ENCODE measurements at places on chromosomes 12 and 14.

- DNase-seq = no peak
These were observed 124.1 kb upstream of the SFSWAP start for GRCh38 chr12:131586761-131587160.

DNA sequence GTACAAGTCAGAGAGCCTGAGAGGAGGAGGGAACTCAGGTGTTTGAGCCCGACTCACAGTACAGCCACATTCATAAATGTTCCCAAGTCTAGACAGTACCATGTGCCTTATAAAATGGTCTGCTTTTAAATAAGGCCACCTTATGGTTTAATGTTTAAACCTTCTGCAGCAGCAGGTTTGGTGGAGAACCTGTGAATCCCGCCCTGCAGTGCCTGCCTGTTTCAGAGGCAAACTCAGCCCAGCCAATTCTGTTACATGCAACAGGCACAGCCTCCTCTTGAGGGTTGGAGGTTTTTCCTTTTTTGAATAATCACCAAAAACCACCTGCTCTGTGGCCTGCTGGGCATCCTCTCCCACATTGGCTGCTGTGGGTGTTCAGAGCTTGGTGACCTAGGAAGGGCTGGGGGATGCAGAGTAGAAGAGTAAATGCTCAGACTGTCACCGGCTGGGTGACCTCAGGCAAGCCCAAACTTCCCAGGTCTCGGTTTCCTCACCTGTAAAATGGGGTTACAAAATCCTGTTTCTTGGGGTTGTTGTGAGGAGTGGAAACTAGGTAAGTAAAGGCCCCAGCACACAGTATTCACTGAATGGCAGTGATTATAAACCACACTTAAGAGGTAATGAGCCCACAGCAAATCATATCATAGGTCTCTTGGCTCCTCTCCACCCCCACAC is 28.0 kb downstream of the NUAK1 start:
- no peak for DNase-seq

- no peak for DNase-seq
These were observed 48.7 kb upstream of the CDKN3 start for GRCh38 chr14:54348001-54348611.

DNA sequence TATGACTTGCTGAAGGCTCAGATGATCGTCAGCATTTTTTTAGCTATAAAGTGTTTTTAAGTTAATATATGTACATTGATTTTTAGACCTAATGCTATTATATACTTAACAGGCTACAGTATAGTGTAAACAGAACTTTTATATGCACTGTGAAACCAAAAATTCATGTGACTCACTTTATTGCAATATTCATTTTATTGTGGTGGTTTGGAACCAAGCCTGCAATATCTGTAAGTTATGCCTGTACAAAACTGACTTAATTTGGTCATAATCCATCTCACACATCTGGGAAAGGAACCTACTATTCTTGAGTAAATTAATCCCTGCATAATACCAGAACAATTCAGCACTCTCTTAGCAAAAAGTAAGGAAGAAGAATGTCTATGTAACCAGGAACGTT is 390.7 kb downstream of the SYT1 start:
- DNase-seq = no peak

DNA sequence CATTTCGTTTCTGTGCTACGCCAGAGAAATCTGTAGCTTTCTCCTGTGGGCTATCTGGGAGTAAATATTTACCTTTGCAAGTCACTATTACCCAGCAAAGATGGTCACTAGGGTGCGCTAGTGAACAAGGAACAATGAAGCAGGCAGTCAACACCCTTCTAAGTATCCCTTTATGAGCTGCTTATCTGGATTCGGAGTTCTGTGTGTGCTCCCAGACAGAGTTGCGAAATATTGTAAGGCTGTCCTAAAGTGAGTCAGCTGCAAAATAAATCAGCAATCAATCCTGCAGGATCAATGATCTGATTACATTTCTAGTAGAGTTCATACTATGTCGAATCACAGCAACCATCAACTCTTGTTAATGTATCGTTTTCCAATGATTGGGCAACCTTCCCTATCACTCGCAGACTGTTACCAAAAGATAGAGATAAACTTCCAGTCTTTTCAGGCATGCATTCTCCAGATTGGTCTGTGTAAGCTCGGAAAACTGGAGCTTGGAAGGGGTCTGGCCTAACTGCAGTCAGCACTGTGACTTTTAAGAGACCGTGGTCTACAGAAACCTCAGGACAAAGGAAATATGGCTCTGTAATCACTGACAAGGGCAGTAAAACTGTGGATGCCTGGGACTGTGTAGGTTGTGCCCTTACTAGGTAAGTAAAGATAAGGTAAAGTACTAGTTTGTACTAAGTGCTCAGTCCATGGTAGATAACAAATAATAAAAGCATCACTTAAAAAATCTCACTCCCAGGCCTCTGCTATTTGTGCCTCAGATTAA is 133.5 kb downstream of the KCNK10 start:
- DNase-seq = peak; percentile 14

- no peak for DNase-seq
These were observed 151.3 kb downstream of the TTC7B start for GRCh38 chr14:90664911-90665310.

GRCh38 chr12:79373896-79374499 is 316.8 kb downstream of the PAWR start:
- no peak for DNase-seq

- no peak for DNase-seq
These were observed 20.3 kb upstream of the ADIPOR2 start for GRCh38 chr12:1670358-1671268.

DNA sequence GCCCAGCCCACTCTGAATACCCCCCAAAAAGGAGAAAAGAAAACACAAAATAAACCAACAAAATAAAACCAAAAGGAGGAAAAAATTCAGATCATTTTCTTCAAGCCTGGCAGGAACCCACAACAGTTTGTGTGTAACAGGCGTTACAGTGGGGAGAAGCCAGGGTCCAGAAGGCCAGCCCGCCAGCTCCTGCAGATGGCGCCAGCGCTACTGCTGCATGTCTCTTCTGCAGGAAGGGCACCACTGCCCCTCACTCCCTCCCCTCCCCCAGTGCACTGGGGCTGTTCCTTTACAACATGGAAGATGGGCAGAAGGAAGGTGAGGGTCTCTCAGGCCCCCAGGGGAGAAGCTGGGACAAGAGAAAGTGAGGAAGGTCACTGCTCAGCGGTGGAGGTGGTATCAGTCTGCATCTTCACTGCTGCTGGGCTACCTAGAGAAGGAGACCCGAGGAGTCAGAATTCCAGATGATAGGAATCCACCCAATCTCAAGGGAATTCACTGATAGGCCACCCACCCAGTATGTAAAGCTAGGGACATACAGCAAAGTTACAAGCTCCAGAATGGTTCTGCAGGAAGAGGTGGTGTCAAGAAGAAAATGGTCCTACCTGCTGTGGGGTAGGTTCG is 2.3 kb upstream of the NOP2 start:
- no peak for DNase-seq

GRCh38 chr14:72970058-72970630 is 43.9 kb downstream of the DCAF4 start:
- no peak for DNase-seq

DNA sequence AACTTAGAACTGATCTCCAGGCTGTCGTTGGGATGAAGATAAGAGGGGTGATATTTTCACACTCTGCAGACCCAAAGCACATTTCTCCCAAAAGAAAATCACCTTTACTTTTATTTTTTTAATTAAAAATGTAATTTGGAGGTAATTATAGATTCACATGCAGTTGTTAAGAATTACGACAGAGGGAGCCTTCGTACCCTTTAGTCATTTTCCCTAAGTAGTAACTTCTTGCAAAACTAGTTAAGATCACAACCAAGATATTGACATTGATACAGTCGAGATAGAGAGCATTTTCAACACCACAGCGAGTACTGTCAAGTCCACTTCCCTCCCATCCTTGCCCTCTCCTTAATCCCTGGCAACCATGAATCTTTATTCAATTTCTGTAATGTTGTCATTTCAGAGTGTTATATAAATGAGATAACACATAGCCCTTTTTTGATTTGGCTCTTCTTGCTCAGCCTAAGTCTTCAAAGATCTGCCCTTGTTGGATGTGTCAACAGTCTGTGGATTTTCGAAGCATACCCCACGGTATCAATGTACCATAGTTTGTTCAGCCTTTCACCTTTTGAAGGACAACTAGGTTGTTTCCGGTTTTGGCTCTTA is 39.6 kb downstream of the DNAH10 start:
- no peak for DNase-seq

- DNase-seq = no peak
These were observed 28.7 kb upstream of the CPNE8 start for GRCh38 chr12:38934078-38934584.

DNA sequence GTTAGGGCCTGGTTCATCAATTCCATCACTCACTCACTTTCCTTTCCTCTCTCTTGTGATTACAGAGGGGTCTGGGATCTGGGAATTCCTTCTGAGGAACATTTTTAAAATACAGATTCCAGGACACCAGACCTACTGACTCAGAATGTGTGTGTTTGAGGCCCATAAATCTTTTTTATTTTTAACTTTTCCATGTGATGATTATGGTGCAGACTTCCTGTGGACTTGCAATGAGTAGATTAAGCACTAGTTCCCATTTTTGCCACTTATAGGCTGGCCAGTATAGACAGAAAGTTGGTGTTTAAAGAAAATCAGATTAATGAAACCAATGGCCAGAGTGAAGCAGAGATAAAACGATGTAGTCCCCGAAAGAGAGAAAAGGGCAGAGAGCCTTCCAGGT is 28.1 kb downstream of the SLC41A2 start:
- DNase-seq = no peak

GRCh38 chr12:526089-526488 is 66.3 kb downstream of the B4GALNT3 start:
- DNase-seq = no peak

DNA sequence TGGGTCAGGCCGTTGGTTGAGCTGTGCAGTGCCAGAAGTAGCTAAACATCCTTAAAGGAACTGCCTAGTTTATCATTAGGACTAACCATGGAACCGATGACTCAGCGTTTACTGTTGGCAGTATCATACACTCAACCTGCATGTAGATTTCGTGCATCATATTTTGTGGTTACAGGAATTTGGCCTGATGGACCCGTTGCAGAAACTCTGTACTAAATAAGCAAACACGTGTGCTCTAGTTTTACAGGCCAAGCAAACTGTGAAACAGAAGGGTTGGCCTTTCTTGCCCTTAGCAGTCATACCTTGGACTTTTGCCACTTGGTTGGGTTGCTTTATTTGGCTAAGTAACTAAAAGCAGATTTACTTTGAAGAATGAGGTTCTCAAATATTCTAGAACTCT is 35.6 kb downstream of the DGLUCY start:
- DNase-seq = no peak

- DNase-seq = no peak
These were observed 26.0 kb upstream of the RXYLT1 start for GRCh38 chr12:63753743-63754142.

- no peak for DNase-seq
These were observed 287.5 kb downstream of the DUSP6 start for GRCh38 chr12:89064780-89065179.

DNA sequence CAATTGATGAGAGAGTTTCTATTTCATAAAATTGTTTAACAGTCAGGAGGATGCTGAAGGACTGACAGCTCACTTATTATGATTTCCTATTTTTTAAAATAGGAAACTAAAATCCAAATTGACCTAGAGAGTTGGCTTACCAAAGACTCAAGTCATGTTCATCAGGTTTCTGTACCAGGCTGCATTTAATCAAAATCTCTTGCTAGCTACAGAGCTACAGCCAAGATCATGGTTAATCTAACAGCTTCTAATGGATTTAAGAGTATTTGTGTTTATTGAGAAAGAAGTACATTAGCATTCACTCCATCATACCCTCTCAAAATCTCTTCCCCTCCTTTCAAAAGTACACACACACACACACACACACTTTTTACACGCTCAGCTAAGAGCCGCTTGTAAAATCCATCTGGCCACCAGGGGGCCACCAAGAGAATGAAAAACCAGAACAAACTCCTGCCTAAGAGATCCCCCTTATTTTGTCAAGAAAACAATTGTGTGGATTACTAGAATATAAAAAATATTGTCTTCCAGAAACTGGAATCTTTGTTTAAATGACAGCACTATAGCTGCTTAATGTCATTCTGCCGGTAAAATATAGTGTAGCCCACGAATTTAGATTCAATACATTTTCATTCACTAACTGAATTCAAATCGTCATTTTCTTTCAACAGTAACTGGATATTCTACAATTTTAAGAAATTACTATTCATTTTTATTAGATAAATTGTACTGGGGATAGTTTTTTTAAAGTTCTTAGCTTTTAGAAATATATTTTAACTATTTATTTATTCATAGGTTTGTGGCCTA is 334.0 kb downstream of the BTG1 start:
- DNase-seq = peak; percentile 81

- DNase-seq = no peak
These were observed 134.6 kb downstream of the BTG1 start for GRCh38 chr12:92010853-92011701.

- DNase-seq = no peak
These were observed 6.5 kb downstream of the CEBPE start for GRCh38 chr14:23112359-23113178.

DNA sequence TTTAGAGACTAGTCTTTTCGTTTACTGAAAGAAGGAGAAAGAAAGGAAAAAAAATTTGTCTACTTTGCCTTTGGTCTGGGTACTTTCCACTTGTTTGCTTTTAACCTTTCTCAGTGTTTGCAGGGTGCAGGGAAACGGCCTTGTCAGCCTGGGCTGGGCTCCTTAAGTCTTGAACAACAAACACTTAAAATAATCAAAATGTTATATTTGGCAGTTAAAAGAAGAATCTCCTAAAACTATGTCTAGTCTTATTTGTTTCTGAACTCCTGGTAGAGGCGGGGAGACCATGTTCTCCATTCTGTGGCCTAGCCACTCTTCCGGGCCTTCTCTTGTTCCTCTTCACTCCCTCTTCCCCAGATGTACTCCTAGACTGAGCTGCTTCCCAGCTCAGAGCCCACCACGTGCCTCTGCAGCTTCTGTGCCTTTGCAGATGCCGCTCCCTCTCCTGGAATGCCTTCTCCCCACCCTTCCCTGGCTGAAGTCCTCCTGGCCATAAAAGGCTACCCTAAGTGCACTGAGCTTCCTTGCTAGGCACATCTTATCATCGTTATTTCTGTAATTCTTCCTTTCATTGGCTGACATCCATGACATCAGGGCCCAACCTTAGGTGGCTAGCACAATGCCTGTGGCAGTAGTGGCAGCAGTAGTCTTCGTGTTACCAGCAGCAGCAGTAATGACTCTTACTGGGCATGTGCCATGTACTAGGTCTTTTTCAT is 432.9 kb downstream of the ZFP36L1 start:
- DNase-seq = no peak

- no peak for DNase-seq
These were observed 3.0 kb upstream of the P2RX2 start for GRCh38 chr12:132615579-132616038.

- DNase-seq = no peak
These were observed 681.4 kb upstream of the FBXO33 start for GRCh38 chr14:40113671-40114070.

DNA sequence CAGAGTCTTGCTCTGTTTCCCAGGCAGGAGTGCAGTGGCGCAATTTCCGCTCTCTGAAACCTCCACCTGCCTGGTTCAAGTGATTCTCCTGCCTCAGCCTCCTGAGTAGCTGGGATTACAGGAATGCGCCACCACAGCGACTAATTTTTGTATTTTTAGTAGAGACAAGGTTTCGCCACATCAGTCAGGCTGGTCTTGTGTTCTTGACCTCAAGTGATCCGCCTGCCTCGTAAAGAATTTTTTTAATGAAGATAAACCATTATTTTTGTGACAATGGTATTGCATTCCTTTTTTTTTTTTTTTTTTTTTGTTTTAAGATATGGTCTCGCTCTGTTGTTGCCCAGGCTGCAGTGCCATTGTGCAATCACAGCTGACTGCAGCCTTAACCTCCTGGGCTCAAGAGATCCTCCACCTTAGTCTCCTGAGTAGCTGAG is 25.8 kb downstream of the ACVR1B start:
- DNase-seq = no peak
